ENCODE measurements at places on chromosomes 5 and 9. TPM values are rescaled to one million over a fixed set of nuclear protein-coding genes. Genes with fewer than 3 reads are reported as not detected.

The RLN2 gene
- 0.25 TPM for polyA plus RNA-seq

DNA sequence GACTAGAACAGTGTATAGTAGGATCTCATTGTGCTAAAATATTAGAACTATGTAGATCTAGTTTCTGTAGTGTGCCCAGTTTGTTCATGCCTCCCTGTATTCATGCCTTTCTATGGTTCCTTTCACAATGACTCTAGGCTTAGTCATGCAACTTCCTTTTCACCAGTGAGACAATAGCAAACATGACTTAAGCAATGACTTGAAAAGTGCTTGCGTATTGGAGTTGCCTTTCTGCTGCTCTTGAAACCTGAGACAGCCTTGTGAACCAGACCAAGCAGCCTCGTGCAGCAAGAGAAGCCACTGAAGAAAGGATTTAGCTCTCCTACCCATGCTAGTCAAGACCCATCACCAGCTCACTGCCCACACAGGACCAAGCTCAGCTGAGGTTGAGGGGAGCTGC is 294.5 kb upstream of the TAS2R1 start:
- no peak for DNase-seq

GRCh38 chr9:130240410-130241197 is 25.0 kb upstream of the HMCN2 start:
- no peak for DNase-seq

GRCh38 chr9:128393145-128393775 is 22.1 kb downstream of the URM1 start:
- DNase-seq, result no peak

All from urinary bladder (tissue), 4 donors.